Activated gamma-delta T cell (primary cell): ENCODE measurements at places on chromosomes 4 and X.

- DNase-seq, result no peak
These were observed 70.1 kb upstream of the TMLHE start for GRCh38 chrX:155682834-155683233.

DNA sequence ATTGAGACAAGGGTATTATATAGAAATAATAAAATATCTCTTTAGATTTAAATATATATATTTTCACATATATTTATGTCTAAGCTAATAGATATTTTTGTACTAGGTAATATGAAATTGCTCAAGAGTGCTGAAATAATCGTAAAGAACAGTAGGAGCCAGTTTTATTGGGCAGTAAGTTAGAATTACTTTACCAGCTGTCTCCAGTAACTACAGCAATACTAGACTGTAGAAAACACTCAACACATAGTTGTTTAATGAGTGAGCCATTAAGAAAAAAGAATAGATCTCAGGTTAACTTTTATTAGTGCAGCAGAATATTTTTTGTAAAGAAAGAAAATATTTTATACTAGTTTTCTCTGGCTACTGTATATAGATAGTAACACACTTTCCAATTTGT lies 715.2 kb downstream of the TRIML1 start:
- DNase-seq, result no peak

DNA sequence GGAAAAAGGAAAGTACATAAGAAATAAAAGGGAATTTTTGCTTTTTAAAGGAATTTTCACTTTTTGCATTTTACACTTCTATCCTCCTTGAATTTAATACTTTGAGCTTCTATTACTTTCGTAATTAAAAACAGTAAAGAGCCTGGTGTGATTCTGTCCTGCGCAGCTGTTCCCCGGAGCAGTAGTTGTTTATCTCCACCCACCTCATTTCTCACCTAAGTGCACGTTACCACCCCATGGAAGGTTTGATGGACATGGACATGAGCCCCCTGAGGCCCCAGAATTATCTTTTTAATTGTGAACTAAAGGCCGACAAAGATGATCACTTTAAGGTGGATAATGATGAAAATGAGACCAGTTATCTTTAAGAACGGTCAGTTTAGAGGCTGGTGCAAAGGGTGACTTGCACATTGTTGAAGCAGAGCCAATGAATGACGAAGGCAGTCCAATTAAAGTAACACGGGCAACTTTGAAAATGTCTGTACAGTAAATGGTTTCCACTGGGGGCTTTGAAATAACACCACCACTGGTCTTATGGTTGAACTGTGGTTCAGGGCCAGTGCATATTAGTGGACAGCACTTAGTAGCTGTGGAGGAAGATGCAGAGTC lies 52.1 kb upstream of the TEX13D start:
- no peak for DNase-seq

GRCh38 chr4:7973545-7973981 lies 33.9 kb upstream of the AFAP1 start:
- no peak for DNase-seq

DNA sequence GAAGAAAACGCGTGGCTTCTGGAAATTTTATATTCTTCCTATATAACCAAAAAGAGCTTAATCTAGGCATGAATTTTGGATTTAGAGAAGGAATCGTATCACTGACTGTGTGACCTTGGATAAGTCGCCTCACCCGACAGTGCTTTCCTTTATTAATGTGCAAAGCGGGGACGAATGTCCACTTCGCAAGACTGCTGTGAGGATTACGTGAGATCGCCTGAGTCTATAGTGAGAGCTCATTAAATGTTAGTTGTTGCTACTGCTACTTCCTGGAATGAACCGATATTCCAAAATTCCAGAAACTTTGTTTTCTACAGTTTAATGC lies 448 bp upstream of the TBC1D8B start:
- no peak for DNase-seq

GRCh38 chr4:188109157-188109755 lies at the start of gene TRIML2:
TRIML2 (minus strand) TSS chr4:188109603; CDS start chr4:188105368, 4,235 bp downstream.
- no peak for DNase-seq

DNA sequence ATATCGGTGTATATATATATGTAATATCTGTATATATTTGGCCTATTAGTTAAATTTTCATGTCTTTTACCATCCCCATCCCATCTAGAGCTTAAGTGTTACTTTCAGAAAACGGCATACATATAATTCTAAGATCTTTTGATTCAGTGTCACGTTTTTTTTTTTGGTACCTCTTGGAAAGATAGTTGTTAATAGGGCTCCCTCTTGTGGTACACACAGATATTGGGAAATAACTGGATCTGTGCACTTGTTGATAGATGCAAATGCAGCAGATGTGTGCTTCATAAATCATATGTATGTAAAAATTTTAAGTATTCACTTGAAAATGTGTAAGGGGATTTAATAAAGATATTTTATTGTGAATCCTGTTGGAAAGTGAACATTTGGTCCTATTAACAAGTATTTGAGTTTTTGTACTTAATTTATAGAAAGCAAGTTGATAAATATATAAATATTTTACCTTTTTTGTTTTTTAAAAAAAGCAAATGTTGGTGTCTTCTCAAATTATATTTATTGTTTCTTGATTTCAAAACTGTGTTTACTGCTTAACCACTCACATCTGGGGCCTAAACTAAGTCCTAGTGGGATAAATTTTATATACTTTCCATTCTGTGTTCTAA lies 74.7 kb downstream of the PAQR3 start:
- no peak for DNase-seq

DNA sequence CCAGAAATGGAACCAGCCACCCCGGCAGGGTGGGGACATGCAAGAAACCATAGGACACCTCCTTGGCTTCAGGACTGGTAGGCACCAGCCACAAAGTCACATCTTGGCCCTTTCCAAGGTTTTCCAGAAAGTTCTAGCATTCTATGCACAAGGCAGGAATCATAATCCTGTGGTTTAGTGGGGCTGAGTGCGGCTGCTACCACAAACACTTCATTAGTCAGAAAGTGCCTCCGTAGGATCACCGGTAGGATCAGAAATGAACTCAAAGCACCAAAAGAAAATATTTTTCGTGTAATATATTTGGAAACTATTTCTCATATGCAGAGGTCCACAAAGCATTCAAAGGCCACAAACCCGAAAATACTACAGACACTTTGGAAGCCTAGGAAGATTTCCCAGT lies 191.7 kb downstream of the PTTG2 start:
- no peak for DNase-seq

DNA sequence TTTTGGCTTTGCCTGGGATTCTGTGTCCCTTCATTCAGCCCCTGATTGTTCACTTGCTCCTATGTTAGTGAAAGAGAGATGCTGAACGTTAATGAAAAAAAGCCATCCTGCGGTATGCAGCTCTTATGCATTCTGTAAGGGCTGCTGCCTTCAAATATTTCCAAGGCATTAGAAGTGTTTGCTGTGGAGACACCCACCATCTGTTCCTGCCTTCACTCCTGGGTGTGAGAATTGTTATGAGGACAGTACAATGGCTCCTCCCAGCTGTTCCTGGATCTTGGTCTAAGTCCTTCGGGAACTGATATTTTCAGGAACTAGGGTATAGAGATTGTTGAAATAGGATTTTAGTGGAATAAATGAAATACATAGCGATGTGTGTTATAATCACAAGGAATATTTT lies 427.1 kb upstream of the FAM47C start:
- DNase-seq, result no peak

DNA sequence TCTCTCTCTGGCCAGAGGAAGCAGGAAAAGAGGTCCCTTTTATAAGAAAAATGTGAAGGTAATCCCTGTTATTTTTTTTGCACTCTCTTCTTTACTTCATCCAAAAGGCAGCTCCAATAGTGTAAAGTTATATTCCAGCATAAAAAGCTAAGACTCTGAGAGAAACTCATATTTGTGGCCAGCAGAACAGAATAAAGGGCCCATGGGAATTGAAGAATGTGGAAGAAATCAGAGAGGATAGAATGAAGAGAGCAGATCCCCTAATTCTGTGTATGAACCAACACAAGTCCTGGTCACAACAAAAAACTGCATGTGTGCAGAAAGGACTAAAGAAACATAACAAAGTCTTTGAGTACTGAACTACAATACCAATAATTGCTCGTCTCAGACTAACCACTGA lies 22.3 kb downstream of the RPS6KA6 start:
- DNase-seq, result no peak

DNA sequence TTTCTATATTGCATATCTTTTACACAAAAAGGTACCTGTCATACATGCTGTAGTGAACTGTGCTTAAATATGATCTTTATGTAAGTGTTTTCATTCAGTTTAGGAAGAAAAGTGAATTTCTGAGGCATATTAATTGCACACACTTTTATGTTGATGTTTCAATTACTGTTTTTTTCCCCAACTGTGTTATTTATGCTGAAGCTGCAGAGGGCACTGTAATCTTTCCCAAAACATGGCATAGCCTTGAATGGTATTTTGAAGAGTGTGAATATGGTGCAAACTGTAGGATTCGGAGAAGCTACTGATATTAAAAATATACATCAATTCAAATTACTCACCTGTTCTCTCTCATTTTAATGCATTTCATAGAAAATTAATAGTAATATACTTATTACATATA lies 6.0 kb upstream of the CENPE start:
- DNase-seq, result no peak

DNA sequence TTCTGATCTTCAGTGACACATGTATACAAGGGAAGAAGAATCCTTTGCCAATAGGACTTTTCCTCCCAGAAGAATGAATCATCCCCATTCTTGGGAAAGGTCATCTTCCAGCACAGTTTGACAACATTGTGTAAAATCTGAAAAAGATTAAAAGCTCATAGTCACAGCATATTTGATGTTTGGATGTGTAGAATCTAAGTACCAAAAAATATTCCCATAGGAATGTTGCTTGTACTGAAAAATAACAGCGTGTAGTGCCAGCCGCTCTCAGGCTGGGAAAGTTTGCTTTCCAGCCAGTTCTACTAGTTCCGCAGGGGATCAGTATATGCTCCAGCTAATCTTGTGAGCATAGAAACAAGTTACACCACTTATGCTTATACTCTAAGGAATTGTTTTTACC lies 74.7 kb upstream of the IL13RA1 start:
- no peak for DNase-seq

DNA sequence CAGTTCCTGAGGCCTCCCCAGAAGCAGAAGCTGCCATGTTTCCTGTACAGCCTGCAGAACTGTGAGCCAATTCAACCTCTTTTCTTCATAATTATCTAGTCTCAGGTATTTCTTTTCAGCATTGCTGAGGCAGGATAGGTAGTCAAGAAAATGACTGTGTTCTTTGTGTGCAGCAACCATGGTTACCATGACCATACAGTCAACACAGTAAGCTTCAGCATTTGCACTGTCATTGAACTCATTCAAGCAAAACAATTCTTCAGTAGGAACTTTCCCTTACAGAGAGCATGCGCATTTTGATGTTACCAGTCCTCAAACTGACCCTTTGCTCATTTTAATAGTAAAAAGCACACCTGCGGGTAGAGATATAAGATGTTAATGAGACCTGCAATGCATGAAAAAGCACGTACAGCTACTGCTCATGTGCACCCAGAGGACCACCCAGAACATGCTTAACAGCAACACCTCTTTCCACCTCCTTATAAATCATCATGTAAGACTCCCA lies 180.8 kb downstream of the PRKX start:
- no peak for DNase-seq

DNA sequence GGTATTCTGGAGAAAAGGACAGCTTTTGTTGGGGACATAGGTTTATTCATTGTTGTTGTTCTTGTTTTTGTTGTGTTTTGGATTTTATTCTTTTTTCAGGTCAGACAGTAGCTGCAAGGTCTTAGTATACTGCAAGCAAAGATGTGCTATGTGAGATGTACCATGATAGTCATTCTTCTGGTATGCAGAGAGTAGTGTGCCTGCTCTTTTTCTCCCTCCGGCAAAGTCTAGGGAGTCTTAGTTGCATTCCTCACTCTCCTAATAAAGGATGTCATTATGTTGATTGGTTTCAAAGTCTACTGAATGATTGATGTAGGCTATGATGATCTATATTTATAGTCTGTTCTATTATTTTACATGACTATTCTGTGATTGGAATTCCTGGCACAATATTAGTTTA lies 119.9 kb upstream of the POF1B start:
- no peak for DNase-seq

DNA sequence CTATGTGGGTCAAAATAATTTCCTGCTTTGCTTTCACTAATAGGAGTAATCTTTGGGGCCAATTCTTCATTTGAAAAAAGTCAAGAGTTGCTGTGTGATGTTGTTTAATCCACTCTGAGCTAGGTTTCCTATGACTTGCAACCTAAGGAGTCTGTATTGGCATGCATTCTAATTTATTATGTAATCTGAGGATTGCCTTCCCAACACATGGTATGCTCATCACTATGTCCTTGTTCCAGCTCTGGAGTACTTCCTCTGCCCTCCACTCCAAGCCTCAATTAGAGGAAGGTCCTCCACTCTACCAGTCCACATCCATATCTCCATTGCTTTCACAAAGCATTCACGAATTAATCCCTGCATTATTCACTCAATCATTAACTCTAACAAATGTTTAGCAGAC lies 56.1 kb downstream of the PPP3CA start:
- DNase-seq, result no peak

DNA sequence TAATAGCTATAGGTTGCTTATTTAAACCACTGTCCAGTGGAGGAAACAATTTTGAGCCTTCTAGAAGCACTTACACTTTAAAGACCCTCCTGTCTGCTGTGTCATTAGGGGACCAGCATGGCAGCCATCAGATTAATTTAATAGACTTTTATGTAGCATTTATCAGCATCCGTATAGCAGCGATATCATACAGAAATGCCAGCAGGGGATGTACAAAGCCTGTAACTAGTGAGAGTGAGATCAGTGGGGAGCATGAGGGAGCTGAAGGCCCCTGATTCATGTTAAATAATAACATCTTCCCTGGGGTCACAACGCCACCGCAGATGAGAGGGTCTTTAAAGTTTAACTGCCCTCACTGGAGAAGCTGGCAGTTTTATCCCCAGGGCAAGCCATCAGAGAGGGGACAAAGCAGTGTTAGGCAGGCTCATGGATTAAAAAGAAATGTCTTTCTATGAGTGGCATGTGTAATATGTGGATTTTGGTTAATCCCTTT lies 144.7 kb downstream of the PDGFRA start:
- no peak for DNase-seq

DNA sequence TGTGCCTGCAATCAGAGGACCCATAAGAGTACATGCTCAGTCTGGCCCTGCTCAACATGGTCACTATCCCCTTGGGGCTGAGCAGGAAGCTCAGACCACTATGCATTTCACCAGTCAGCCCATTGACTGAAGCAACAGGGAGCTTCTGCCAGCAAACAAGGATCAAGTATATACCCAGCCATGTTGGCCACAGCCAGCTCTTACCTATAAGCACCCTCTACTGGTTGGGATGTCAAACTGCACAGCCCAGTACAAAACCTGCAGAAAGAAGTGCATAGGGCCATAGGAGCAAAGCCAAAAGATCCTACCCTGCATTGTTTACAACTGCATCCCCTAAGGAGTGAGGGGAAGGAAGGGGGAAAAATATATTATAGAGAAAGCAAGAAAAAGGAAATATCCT lies 214.4 kb upstream of the CPEB2 start:
- DNase-seq, result no peak
